Activated naive CD4-positive, alpha-beta T cell treated with anti-CD3 and anti-CD28 coated beads, Interleukin-2, amount 50 U/mL, for 16 hours (primary cell): ENCODE measurements at places on chromosomes 7 and 10.
A peak's percentile ranks its signal among the peaks of the same experiment; 100 is the strongest.

GRCh38 chr7:158392251-158392650, 195.4 kb downstream of the PTPRN2 start:
- no peak for DNase-seq

GRCh38 chr7:138663725-138664710, 37.1 kb downstream of the SVOPL start:
- DNase-seq = peak; percentile 14

DNA sequence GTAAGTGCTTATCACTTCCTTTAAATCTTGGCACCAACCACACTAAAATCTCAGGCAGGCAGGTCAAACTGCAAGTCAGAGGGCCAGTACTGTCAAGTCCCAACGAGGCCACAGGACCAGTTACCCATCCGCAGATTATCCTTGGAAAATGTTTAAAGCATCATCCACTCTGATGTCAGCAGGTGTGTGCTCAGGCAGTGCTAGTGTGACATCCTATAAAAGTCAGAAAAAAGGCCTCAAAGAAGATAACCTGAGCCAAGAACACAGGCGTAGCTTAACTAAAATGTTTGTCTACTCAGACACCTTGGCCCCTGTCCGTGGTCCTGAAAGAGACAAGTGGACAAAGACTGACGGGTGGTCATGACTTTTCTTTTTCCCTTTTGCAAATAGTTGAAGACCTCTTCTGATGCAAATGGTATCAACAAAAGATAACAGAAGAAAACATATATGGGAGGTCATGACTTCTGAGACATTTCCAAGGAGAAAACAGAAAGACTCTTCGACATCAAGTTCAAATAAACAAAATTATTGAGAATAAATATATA, 309.3 kb downstream of the KCNMA1 start:
- DNase-seq = no peak

GRCh38 chr10:17782921-17783665, 26.1 kb upstream of the MRC1 start:
- DNase-seq = no peak

DNA sequence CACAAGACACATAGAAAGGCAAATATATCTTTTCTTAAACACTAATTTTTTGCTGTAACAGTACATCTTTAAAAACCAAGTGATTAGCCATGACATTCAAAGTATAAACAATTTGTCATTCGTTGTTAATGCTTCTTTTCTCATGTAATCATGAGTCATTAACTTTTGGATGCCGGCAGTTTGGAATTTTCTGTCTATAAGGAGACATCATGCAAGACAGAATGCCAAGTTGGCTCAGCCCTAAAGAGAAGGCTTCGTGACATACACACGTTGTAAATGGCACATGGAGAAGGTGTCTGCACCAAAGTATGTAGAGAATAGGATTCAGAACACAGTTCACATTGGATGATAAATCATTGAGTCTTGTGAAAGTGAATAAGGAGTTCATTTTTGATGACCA, 35.9 kb downstream of the CCDC3 start:
- DNase-seq = no peak

GRCh38 chr7:93890464-93891068, at the start of gene TFPI2:
TFPI2 (minus strand) TSS chr7:93890753; CDS start chr7:93890678, 75 bp downstream.
- DNase-seq = peak; percentile 10

DNA sequence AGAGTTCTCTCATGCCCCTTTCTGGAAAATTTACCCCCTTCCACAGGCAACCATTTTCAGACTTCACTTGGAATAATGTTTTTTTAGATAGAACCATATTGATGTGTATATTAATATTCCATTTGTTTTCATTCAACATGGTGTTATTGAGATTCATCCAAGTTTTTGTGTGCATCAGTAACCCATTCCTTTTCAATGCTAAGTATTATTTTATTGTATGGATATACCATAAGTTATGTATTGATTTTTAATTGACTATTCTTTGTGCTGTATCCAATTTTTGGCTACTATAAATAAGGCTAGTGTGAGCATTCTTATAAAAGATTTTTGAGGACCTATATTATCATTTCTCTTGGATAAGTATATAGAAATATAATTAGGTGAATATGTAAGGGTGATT, 1025.7 kb downstream of the GRM8 start:
- DNase-seq = no peak

GRCh38 chr10:43153901-43154300, 15.7 kb downstream of the CSGALNACT2 start:
- DNase-seq = no peak

DNA sequence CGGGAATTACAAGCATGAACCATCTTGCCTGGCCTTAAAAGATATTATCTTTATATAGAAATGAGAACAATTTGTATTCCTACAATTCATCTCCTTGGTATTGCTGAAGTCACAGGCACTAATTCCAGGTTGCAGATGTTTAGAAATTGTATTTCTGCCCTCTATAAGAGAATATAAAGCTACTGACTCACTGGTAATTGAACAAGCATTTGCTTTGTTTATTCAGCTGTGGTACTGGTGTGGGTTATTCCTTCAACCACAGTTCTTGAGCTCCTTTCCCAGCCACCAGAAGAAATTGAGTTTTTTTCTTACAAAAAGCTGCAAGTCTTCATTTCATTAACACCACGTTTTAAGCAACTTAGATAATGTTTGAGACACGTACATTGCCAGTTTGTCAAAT, 29.0 kb upstream of the MPP7 start:
- DNase-seq = no peak

DNA sequence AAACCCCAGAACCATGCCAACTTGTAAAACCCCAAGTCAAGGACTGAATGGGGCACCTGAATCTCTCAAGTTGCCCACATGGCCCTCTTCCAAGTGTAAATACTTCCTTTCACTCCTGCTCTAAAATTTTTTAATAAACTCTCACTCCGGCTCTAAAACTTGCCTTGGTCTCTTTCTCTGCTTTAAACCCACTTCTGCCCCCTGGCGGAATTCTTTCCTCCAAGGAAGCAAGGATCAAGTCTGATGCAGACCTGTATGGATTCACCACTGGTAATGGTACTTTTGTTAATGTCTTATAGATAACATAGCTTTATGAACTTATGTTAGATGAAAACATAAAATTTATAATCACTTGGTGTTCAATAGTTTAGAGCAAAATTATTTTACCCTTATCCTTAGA, 33.8 kb downstream of the SLC16A9 start:
- DNase-seq = no peak

- no peak for DNase-seq
Measured at GRCh38 chr7:23247046-23247602, 549 bp downstream of the GPNMB start.

GRCh38 chr10:79340646-79341244, 6.5 kb upstream of the PPIF start:
- no peak for DNase-seq

GRCh38 chr10:124870854-124871425, 69.3 kb downstream of the ABRAXAS2 start:
- DNase-seq = no peak

DNA sequence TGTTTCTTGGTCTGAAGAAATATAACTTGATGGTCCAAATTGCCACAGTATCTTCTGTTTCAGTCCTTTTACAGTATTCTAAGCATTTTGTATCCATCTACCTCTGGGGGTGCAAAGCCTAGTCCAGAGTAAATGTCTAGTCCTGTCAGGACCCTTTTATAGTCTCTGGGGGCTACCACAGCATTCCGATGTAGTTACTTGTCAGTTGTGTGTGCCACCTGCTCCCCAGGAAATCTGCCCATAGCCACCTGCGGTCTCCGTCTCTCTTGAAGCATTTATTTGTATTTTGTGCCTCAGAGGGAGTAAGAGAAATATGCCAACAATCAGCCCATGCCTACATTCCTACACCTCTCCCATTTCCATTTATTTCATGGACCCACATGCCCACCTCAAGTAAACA, 12.8 kb downstream of the AGBL3 start:
- no peak for DNase-seq

DNA sequence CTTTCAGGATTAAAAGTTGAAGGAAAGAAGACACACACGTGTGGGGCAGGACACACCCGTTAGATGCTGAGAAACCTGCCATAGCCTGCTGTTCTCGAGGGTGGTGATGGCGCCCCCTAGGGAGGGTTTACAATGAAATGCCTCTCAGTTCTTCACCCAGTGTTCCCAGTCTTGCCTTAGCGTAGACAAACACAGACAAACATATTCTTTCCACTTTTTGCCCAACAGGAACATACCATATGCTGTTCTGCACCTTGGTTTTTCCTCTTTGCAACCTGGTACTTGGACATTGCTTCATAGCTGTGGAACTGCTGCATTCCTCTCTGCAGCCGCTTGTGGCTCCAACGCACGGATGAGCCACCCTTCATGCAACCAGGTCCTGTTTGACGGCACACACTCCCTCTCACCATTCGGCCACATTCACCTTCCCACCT, 23.3 kb upstream of the HSPA12A start:
- no peak for DNase-seq

DNA sequence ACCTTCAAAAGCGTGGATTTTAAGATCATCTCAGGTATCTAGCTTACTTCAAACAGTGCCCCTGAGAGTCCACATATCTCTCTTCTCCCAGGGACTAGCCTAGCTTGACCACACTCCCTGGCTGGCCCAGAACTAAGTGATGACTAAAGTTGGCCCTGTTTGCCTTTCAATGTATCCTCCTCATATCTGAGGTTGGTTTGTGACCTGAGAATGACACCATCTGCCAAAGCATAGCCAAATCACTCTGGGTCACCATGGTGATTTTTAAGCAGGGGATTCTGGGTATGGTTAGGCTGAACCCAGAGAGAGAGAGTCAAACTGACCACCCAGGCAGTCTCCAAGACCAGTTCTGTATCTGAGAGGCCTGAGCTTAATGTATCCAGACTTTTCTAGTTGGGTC, 16.2 kb downstream of the CNNM1 start:
- DNase-seq = no peak
